ENCODE measurements at places on chromosomes 16 and 17. TPM values are rescaled to one million over a fixed set of nuclear protein-coding genes. Genes with fewer than 3 reads are reported as not detected.
A peak's percentile ranks its signal among the peaks of the same experiment; 100 is the strongest.

GRCh38 chr16:31094088-31094423 lies 541 bp downstream of the VKORC1 start:
- no peak for DNase-seq

USP36 gene
- total RNA-seq, result 118 TPM

GRCh38 chr17:27776882-27777624 lies 23.3 kb downstream of the NOS2 start:
- no peak for DNase-seq

- no peak for DNase-seq
These were observed 2.2 kb upstream of the ALOX15 start for GRCh38 chr17:4643676-4644075.

RABEP2 gene
- 17.8 TPM for total RNA-seq

CACNG5 gene
- not detected for total RNA-seq

GRCh38 chr16:51109173-51109572 lies 41.9 kb downstream of the SALL1 start:
- DNase-seq, result no peak

GRCh38 chr17:49616601-49617131 lies 41.0 kb downstream of the NXPH3 start:
- DNase-seq, result no peak

GRCh38 chr17:64348666-64349065 lies 42.0 kb downstream of the PECAM1 start:
- no peak for DNase-seq

- no peak for DNase-seq
These were observed 2.1 kb upstream of the IGSF6 start for GRCh38 chr16:21654466-21654865.

PLA2G10 gene
- total RNA-seq, result not detected

GRCh38 chr17:78970834-78971755 lies 8.6 kb downstream of the LGALS3BP start:
- peak; percentile 72 for DNase-seq

EVPL gene
- 7.7 TPM for total RNA-seq

OTOP2 gene
- not detected for total RNA-seq

NPIPB13 gene
- 15.3 TPM for total RNA-seq

Data from MCF 10A (cell line).